ENCODE measurements at places on chromosomes 12 and 14.

DNA sequence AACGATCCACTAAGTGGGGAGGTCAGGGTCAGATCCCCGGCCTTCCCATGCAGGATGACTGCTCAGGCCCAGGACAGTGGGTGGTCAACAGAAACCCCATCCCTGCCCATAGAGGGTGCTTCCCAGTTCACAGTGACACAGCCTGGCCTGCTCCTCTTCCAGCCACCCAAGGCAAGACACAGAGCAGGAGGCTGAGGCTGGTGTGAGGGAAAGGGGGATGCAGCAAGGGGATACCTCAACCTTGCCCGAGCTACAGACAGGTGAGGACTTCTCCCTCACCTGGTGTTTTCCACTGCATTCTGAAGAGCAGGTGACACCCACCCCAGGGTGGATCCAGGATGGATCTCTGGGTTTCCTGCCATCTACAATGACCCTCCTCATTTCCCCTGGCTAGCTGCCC is 106.7 kb downstream of the KIF26A start:
- DNase-seq = no peak

GRCh38 chr14:68807148-68807600 is 14.3 kb upstream of the ZFP36L1 start:
- DNase-seq = peak; percentile 68

DNA sequence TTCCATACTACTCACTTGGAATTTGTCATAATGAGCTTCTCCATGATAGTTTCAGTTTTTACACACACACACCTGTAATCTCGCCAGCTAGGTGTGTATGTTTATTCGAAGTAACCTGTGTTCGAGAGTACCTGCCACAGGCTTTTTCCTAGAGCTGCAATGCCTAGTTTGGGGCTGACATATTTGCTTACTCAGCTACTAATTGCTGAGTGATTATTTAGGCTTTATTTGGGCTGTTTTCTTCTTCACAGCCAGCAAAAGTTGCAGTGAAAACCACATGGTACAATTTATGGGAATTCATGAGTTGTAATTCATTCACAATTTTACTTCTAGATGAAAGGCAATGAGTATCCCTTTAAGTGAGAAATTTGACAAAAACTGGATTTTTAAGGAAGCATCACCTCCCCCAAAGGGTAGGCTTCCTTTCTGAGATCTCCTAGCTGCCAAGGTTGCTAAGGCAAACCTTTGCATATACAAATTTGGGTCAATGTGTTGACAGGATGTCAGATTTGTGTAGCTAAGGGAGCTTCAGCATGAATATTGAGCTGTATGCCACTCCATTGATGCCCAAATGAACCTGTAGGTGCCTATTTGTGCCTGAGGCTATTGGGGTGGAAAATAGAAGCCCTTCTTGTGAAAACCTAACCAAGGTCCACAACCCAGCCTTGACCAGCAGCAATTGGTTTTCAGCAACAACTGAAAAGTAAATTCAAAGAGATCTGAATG is 108.7 kb upstream of the OTX2 start:
- DNase-seq = no peak

GRCh38 chr12:82971584-82971983 is 284.9 kb downstream of the TMTC2 start:
- no peak for DNase-seq

DNA sequence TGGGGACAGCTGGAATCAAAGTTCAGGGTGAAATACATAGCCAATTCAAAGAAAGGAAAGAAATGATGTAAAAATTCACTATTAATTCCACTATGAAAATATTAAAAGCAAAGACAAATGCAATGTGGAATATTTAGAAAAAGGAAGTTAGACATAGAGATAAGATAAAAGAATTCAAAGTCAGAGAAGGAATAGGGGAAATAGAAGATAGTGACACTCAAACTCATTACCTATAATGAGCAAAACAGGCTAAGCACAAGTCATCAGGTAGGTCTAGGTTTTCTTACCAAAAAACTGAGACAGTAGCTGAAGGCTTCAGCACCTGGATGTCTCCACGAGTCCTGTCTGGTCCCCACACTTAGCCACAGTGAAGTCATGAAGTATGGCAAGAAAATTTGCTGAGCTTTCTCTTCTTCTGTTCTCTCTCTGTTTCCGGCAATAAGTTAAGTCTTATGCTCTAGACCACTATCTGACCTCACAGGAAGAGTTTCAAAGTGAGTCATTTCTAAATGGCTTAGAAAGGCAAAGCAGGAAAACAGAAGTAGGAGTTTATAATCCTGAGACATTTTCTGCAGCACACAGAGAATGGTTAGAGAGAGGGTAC is at the start of gene C3AR1:
Gene C3AR1 (minus strand): TSS at position 369 of the 604 bp plus-strand sequence. CDS start 6,174 bp downstream, outside the sequence.
- peak; percentile 64 for DNase-seq

DNA sequence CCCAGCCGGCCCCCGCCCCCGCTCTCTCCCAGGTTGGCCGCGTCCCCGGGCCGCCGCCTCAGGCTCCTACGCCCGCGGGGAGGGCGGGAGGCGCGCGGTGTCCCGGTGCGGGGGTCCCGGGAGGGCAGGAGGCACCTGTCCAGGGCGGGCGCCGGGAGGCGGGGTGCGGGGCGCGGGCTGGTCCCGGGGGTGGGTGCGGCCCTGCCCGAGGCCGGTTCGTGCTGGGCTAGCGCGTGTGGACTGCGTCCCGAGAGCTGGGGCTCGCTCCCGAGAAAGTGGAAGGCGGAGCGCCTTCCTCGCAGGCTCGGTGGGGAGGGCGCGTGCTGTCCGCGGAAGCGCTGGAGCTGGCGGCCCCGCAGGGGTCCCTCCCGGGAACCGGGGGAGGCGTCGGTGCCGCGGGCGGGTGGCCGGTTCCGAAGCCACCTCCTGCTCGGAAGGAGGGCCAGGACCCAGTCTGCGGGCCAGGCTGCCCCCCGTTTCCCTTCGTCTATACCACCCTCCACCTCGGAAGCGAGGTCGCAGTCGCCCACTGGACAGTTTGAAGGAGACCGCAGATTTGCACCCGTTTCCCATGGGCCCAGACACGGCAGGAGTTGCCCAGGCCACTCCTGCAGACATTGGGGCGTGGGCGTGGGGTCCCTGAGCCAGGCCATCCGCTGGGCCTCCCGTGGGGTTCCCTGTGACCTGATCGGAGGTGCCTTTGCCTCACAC is 636 bp downstream of the ZFYVE21 start:
- peak; percentile 29 for DNase-seq

GRCh38 chr14:105051182-105052109 is 13.8 kb downstream of the GPR132 start:
- no peak for DNase-seq

DNA sequence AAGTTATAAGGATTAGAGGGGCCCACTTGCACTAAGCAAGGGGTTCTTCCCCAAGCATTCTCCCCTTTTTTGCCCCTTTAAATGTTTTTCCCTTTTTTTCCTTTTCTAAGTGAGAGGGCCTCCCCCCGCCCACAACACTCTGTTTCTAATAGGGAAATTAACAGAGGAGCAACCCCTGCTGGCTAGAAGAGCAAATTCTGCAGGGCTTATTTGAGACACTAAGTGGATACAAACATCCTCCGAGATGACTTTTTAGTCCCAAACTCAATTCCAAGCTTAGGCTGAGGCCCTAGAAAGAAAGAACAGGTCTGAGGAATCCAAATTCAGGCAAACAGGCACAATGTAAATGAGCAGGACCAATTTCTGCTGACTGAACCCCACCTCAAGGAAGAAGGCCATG is 138.9 kb downstream of the GPR65 start:
- no peak for DNase-seq

DNA sequence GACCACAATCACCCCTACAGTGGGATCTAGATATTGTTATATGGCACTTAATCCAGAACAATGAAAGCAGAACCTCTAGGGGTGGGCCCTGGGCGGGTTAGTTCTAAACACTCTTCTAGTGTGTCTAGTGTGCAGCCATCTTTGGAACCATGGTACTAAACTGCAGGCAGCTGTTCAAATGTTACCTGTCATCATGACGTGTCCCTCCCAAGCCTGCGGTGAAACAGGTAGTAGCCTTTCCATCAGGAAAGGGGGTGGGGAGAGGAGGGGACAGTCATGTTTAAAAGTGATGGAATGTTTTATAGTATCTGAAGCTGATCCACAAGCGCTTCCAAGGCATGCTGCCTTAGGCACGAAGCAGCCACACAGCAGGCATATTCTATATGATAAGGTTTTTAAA is 122.6 kb upstream of the SLC35F4 start:
- DNase-seq = no peak

- DNase-seq = no peak
Observed at GRCh38 chr12:122005252-122005776, 16.4 kb upstream of the BCL7A start.

GRCh38 chr12:19140381-19141236 is 11.1 kb downstream of the PLEKHA5 start:
- DNase-seq = peak; percentile 88

DNA sequence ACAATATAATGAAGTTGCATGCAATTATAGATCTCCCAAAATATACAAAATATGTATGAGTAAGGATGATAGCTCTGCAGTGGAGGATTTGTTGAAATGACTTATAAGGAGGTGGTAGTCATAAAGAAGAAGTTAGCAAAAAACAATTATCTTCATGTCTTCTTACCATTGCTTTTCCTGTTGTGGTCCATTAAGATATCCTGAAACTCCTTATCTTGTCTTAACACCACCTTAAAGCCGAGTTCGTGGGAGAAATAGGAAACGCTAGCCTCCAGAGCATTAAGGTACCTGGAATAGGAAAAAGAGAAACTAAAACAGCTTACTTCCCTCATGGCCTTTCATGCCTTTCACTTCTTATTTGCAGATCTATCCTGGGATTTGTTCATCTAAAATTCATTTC is 15.2 kb downstream of the GUCY2C start:
- no peak for DNase-seq

DNA sequence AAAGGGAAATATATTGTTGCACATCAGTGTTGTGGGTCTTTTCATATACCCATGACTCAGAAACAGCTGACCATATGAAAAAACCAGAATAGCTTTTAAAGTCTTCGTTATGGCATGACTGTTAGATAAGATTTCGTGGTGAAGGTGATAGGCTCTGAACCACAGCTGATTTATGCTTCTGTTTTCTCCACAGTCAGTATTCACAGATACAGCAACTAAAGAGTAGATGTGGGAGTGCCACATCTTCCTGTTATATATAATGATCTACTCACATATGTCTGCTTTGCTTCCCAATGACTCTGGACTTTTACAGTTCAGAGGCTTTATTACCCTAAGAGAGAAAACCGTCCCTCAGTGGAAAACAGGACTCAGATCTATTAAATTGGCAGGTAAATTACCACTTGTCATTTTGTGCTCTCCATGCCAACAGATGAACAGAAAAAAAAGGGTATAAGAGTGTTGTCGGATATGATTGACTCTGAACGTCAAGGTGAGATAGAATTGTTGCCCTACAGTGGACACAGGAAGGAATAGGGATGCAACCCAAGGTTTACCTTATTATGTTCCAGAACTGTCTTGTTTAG is 1037.1 kb downstream of the GALC start:
- no peak for DNase-seq

DNA sequence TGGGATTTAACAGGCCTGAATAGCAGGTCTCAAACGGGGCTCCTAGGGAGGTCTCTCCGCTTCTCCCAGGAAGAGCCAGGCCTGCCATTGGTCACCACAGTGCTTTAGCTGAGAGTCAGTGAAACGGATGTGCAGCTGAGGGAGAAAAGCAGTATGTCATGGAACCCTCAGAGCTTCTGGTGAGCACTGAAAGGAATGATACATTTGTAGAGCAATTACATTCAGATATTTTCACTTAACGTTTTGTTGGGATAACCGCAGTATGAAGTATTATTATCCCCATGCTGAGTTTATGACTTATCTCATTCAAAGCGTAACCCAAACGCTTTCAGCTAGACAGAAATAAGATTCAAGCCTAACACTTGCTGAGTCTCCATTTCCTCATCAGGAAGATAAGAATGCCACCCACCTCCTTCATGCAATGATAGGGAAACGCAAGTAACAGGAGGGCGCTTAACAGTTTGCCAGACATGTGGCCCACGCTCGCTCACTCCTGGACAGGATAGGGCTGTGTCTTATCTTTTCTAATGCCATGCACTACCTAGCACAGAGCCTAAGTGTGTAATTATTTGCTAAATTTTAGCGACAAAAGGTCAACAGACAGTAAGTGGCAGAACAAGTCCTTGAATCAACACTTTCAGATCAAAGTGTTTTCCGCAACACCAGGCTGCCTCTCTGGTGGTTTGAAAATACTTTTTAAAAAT is 28.2 kb downstream of the DAD1 start:
- no peak for DNase-seq

- DNase-seq = no peak
Observed at GRCh38 chr12:68119724-68120211, 39.8 kb downstream of the IFNG start.

DNA sequence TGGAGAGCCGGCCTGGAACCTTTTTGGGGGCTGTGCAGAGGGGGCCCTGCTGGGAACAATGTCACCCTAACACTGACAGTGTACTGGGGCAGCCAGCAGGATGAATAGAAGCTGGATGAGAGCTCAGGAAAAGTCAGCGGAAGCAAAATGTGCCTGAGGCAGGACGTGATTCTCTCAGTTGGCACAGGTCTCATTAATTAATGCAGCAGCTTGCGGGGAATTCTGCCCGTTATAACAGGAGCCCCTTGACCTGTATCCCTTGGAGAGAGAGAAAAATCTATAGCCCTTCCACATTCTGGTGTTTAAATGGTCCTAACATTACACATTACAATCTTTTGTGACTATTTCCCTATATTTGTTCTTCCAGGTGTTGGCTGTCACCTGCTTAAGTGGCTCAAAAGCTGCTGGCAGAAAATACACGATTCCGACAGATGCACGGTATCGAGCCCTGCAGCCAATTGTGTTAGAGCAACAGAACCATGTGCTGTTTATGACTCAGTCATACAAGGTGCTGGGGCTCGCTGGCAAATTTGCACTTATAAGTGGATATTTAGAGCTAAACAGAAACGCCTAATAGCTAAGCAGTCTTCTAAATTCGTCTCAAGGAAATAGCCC is 854.7 kb downstream of the AACS start:
- no peak for DNase-seq

- DNase-seq = no peak
Observed at GRCh38 chr14:93090826-93091555, 24.7 kb downstream of the ITPK1 start.

DNA sequence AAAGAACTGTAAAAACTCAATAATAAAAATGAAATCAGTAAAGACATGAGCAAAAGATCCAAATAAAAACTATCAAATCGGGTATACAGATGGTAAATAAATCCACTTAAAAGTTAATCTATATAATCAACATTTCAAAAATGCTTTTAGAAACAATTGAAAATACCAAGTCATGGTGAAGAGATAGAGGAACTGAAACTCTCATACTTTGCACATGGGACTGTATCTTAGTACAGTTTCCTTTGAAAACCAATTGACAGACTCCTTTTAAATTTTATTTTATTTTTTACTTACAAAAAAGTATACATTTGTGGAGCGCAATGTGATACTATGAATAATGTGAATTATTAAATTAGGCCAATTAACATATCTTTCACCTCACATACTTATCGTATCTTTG is 98.6 kb upstream of the FAR2 start:
- no peak for DNase-seq

GRCh38 chr14:50423529-50423928 is 26.8 kb upstream of the CDKL1 start:
- DNase-seq = no peak
